CD4-positive, alpha-beta T cell treated with Interleukin-6 at 100 ng/mL for 8 hours (primary cell): ENCODE measurements at places on chromosomes 16 and 17.
A peak's percentile ranks its signal among the peaks of the same experiment; 100 is the strongest.

- peak; percentile 88 for DNase-seq
These were observed 4.6 kb downstream of the DHX58 start for GRCh38 chr17:42107597-42108576.

DNA sequence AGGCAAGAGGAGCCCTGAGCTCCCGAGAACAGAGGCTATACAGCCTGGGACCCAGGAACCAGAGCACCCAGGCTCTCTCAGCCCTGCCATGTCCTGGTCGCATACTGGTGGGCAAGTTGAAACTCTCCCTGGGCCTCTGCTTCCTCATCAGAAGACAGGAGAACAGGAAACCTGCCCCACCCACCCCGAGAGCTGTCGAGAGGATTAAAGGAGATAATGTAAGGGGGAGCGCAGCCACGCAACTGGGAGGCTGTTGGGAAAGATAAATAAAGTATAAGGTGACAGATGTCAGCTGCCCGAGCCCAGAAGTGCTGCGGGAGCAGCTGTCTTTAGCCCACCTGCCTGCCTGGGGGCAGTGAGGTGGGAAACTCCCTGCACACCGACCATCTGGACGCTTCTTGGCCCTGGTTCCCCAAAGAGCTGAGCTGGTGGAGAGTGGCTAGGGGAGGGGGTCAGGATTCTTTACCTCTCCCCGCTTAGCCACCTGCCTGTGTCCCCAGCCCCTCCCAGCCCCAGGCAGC lies 6.8 kb downstream of the KIF19 start:
- DNase-seq, result no peak

GRCh38 chr17:80881306-80881705 lies 110.3 kb upstream of the CHMP6 start:
- no peak for DNase-seq

- no peak for DNase-seq
These were observed 255.3 kb upstream of the PMFBP1 start for GRCh38 chr16:72427051-72427782.

- peak; percentile 22 for DNase-seq
These were observed at the start of gene PLLP for GRCh38 chr16:57284209-57284951. TSS of gene PLLP (minus strand) at chr16:57284672. CDS start at chr16:57284540, 132 bp downstream.

DNA sequence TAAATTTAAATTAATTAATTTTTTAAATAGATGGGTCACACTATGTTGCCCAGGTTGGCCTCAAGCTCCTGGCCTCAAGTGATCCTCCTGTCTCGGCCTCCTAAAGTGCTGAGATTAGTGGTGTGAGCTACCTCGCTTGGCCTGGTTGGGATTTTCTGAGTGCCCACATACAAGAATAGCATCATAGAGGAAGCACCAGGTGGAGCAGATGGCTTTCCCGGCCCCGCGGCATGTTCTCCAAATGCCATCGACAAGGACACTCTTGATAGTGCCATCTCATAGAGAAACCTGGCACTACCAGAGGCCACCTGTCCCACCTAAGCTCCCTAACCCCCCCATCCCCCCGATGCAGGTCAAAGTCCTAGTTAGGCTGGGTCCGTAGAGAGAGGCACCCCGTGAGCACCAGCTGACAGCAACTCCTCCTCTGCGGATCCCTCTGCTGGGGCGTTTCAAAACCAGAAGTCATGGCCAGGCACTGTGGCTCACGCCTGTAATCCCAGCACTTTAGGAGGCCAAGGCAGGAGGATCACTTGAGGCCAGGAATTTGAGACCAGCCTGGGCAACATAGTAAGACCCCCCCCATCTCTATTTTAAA lies 65.9 kb downstream of the DNAH3 start:
- DNase-seq, result no peak

GRCh38 chr17:8401107-8401506 lies 3.5 kb upstream of the RNF222 start:
- DNase-seq, result no peak

DNA sequence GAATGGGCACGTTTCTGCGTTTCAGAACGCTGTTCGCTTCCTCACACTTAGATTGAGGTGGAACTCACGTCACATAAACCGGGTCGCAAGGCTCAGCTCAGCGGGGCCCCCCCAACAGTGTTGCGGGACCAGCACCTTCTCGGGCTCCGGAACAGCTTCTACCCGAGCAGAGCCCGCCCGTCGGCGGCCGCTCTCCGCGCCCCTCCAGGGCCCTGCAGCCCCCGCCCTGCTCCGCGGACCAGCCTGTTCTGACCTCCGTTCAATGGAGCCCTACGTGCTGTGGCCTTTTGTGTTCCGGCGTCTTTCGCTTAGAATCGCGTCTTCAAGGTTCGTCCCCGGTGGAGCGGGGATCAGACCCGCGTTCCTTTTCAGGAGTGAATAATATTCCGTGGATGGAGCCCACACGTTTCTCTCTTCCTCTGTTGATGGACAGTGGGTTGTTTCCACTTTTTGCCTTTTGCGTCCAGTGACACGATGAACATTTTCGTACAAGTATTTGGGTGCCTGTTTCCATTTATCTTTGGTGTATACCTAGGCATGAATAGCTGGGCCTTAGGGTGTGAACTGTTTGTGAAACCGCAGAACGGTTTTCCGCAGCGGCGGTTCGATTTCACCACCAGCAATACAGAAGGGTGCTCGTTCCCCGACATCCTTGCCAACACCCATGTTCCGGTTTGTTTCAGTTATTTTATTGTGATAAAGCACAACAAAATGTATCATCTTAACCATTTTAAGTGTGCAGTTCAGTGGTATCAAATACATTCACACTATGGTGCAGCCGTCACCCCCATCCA lies 2.3 kb upstream of the SLC22A31 start:
- no peak for DNase-seq

GRCh38 chr16:3587547-3588110 lies 10.4 kb upstream of the NLRC3 start:
- DNase-seq, result no peak

GRCh38 chr16:68800257-68800875 lies 43.0 kb upstream of the TANGO6 start:
- no peak for DNase-seq

- DNase-seq, result peak; percentile 24
These were observed 27.9 kb downstream of the MBTPS1 start for GRCh38 chr16:84088695-84089395.

- DNase-seq, result peak; percentile 31
These were observed at the start of gene ZFHX3 for GRCh38 chr16:73047536-73048291. TSS of gene ZFHX3 (minus strand) at chr16:73048128. CDS start at chr16:72960145, 87,983 bp downstream.

DNA sequence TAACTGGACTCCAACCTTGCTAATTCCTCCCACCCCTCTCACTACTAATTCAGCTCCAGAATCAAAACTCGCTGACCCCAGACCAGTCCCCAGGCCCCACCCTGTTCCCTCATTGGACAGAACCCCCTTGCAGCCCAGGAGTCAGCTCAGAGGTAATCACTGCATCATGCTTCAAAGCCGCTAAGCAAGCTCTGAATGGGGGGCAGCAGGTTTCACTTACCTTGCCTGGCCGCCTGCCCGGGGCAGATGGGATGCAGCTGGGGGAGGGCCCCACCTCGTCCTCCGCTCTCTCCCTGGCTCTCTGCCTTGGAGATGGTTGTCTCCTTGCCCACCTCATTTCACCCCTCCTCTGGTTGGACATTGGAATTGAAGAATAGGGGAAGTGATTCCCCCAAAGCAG lies 4.8 kb upstream of the NGFR start:
- no peak for DNase-seq

DNA sequence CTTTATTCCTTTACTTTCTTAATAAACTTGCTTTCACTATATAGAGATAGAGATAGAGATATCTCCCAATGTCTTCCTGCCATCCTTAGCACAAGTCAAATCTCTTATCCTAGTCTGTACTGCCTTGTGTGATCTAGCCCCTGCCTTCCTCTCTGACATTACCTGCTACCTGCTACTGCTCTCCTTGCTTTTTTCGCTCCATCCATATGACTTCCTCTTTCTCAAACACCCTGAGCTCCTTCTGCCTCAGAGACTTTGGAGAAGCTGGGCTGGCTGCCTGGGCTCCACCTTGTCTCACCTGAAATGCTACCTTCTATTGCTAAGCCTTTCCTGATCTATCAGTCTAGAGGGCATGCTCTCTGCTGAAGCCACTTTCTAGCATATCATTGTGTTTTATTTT lies 24.7 kb upstream of the WSB1 start:
- DNase-seq, result no peak

- DNase-seq, result no peak
These were observed 3.0 kb upstream of the CDH15 start for GRCh38 chr16:89168381-89169189.

GRCh38 chr17:39665642-39666224 lies 584 bp downstream of the TCAP start:
- no peak for DNase-seq

GRCh38 chr17:62444063-62444462 lies 20.4 kb downstream of the METTL2A start:
- no peak for DNase-seq

DNA sequence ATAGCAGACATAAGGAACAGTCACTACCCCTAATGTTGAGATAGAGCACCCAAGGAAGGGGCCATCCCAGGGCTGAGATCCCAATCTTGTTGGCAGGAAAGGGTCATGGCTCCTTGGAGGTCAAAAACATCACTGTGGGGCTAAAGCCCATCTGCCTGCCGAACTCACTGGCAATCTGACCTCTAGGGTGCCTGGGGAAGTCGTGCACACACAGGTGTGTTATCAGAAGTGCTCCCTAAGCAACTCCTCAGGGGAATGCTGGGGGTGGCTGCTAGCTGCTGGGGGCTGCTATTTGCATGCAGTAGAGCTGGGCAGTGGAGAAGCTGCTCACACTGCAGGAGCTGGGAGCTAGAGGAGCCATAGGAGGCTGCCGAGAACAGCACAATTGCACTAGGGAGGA lies 47.5 kb upstream of the PHOSPHO1 start:
- DNase-seq, result no peak

DNA sequence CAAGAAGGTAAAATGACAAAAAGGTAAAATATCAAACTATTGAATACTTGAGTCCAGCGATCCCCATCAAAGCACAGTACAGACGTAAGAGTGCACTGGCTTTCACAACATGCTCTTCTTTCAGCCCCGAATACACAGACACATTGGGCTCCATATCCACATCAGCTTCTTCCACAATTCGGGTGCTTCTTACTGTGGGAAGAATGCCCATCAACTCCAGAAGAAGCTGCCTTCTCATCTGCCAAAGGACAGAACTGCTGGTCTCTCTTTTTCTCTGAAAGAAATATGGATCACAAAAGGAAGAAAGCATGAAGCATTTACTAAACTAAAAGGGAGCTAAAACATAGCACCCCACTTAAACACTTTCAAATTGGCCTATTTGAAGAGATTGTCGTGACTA lies 20.4 kb downstream of the INTS2 start:
- DNase-seq, result no peak

- DNase-seq, result no peak
These were observed 95.6 kb upstream of the HLF start for GRCh38 chr17:55168958-55169687.

GRCh38 chr16:56143666-56144065 lies 47.6 kb upstream of the GNAO1 start:
- DNase-seq, result no peak

DNA sequence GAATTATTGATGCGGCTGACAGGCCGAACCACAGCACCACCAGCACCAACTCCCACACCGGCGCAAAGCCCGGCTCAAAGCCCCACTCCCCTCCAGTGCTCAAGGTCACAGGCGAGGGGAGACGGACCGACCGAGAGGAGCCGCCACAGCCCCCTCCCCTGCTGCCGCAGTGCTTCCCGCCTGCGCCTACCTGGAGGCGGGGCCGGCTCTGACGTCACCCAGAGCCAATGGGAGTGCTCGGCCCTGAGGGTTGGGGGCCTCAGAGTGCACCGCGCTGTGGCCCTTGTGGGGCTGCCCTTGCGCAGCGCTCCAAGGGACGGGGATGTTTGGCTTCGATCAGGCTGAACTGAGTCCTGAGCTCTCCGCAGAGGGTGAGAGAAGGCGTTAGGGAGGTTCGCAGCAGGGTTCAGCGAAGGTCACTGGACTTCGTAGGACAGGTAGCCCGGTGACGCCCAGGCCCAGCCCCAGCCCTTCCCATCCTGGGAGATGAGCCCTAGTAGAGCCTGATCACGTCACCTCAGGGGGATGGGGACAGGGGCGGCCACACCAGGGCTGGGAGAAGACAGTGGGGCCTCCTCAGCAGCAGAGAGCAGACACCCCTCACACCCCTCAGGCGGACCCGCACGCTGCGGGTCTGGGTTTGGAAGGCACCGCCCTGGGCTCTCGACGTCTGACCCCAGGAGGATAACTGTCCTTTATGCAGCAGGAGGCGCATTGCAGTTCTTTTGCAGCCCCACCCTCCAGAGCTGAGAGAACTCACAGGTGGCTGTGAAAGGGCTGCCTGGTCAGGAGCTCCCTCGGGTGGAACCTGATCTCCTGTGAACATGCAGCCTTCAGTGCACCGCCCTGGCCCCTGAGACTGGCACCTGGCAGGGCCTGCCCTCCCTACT lies 1.5 kb downstream of the NDRG4 start:
- peak; percentile 41 for DNase-seq

DNA sequence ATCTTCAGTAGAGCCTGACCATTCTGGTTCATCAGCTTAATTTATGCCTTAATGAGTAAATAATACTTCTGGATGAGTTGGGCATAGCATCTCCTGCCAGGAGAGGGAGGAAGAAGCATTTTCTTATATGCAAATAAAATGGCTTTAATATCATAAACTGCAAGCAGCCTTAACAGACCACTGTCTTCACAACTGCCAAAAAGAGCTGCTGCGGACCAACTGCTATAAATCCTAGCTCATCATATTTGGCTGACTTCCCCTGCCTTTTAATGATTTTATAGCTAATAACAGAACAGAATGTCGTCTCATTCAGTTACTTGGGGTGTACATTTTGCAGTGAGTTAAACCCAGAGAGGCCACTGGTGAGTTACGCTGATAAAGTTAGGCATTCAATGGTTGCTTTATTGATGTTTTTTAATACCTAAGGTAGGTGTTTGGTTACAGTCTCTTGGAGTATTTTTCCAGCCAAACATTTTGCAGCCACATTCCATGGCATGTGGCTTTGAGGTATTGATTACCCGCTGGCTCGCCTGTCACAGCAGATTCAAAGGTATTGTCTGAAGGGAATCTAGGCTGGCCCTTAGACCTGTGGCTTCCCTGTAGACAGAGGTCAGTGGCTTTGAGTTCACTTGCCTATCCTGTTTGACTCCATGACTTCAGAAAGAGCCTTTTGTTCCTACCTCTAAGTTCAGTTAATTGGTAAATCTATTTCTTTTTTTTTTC lies 16.4 kb downstream of the FAM20A start:
- no peak for DNase-seq

- no peak for DNase-seq
These were observed 2.6 kb upstream of the KRT36 start for GRCh38 chr17:41492351-41492750.

DNA sequence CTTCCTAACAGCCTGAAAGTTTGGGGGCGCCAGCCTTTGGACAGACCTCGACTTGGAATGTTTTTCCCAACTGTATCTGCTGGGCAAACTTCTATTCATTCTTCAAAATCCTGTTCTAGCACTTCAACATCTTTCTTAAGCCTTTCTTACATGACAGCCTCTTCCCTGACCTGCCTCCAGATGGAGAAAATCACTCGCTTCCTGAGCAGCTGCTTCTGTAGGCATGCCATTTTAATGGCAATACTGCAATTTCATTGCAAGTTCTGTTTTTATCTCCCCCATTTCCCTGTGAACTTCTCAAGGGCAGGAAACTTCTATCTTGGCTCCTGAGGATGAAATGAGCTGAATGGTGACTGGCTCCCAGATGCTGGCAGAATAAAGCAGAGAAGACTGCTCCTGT lies 128.8 kb upstream of the ASIC2 start:
- no peak for DNase-seq
